ENCODE measurements at places on chromosomes 2 and 18. TPM values are rescaled to one million over a fixed set of nuclear protein-coding genes. Genes with fewer than 3 reads are reported as not detected.

Gene SCYGR1
- not detected for total RNA-seq

Gene ADAM23
- total RNA-seq = 8.9 TPM

Gene FEV
- not detected for total RNA-seq

Gene SH2D6
- 2.3 TPM for total RNA-seq

Gene MSH6
- 105 TPM for total RNA-seq

Gene TRPM8
- total RNA-seq = 0.48 TPM

Gene CPO
- total RNA-seq = not detected

Gene TDRD15
- 1.9 TPM for total RNA-seq

Gene ACVR2A
- 10.3 TPM for total RNA-seq

Gene MTX2
- total RNA-seq = 48.5 TPM

Gene UGT1A3
- 67.1 TPM for total RNA-seq

Gene ZNF521
- total RNA-seq = not detected

DNA sequence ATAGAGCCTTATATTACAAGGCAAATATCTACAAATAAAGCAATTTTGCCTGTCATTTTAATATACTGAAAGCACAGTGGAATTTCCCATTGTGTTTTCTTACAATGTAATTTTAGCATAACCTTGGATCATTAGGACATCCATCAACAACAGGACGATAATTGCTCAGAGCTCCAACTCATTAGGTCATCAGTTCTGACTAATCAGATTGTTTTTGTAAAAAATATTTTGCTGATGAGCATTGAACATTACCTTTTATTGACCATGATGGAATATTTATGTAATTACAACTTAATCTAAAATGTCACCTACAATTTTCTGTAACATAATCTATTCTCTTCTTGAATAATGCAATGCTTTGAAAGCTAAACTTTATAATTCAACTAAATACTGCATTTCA is 215.3 kb upstream of the DSEL start:
- DNase-seq = no peak

GRCh38 chr18:62339106-62339988 is 14.2 kb downstream of the TNFRSF11A start:
- DNase-seq = no peak

DNA sequence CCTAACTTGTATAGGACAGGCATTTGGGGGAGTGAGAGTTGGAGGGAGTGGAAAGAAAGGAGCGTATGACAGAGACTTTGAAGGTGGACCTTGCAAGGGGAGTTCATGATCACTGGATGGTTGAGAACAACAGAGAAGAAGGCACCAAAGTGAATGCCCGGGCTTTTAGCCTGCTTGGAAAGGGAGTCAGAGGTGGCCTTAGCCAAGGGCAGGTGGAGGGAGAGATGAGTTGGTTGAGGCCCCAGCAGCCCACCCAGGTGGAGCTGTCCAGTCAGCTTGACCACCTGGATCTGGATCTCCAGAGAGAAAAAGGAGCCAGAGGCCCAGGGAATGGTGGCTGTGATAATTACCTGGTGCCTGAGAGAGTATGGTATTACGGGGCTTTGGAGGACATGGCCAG is 73.6 kb downstream of the COA5 start:
- DNase-seq = no peak

DNA sequence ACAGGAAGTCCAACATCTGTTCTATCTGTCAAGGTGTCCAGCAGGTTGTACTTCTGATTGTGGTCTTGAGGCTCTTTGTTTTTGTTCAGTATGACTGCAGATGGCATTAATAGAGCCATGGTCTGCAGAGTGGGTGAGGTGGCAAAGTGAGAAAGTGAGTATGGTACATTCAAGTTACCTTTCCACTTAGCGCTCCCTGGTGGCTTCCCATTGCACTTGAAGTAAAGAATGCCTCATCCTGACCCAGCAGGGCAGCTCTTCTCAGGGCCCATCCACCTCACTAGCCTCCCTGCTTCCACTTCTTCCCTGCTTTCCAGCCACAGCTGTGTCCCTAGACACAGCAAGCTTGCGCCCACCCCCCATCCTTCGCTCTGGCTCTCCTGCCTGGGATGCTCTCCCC is 148.0 kb upstream of the ALPP start:
- no peak for DNase-seq

GRCh38 chr2:161010503-161011015 is 149.7 kb upstream of the TANK start:
- DNase-seq = no peak

DNA sequence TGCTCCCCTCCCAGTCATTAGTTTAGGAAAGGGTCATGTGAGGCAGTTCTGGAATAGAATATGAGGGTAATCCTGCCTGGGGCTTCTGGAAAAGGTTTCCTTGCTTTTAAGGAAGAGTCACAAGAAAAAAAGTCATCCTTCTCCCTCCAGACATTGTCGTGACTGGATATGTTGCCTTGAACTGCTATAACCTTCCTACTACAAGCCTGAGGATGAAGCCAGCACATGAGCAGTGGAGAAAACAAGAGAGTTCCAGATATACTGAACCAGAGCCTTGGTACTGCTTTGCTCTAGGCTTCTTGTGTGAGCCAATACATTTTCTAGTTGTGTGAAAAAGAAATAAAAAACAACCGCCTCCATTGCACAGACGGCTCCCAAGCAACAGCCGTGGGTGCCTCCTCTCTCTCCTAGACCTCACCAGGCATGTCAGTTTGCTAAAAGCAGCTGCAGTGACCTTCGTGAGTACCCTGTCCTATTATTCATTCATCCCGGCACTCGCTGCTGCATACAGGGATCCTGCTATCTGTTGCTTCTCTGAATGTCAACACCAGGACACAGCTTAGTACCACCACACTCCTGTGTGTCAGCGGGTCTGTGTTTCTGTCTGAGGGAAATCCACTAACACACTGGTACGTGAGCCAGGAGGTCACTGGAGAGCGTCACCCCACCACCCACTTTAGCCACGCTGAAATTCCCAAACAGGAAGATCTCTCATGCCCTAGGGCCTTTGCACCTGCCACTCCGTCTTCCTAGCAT is 186.7 kb downstream of the KLHL29 start:
- DNase-seq = no peak

DNA sequence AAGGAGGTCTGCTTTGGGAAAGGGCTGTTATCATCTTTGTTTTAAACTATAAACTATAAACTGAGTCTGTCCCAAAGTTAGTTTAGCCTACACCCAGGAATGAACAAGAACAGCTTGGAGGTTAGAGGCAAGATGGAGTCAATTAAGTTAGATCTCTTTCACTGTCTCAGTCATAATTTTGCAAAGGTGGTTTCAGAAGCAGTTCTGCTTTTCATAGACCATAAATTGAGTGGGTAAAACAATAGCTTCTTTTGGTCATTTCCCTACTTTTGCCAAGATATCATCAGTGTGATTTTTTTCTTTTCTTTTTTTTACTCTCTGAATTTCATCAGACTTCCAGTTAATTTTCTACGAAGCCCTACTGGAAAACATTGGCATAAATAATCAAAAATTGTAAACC is 117.0 kb downstream of the AP1S3 start:
- no peak for DNase-seq

- no peak for DNase-seq
Observed at GRCh38 chr2:197821550-197822289, 17.3 kb downstream of the PLCL1 start.

DNA sequence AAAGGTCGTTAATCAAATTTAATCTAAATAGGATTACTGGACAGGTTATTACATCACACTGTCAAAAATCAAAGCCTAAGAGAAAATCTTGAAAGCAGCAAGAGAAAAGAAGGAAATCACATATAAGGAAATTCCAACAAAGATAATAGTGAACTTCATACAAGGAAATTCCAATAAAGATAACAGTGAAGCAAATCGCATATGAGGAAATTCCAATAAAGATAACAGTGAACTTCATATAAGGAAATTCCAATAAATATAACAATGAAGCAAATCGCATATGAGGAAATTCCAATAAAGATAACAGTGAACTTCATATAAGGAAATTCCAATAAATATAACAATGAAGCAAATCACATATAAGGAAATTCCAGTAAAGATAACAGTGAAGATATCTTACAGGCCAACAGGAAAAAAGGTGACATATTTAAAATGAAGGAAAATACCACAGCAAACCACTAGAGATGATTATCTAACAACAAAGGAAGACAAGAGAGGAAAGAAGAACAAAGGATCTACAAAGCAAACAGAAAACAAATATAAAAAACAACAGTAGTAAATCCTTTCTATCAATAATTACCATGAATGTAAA is 787.7 kb downstream of the CCDC85A start:
- DNase-seq = no peak

DNA sequence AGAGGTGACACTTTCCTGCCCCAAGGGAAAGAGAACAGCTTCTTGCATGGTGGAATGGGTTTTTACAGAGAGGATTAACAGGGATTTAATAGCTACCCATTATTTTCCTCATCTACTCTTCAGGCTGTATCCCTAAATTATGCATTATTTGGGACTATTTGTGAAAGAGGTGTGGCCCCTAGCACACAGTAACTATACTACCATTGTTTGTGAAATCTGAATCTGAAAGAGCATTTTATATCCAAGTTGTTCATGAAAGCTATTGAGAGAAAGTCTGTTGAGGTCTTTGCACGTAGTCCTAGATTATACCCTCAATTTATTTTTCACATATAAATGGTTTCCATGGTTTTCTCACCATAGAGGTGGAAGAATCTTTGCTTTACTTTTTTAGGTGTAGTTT is 78.1 kb downstream of the SPTBN1 start:
- DNase-seq = no peak

DNA sequence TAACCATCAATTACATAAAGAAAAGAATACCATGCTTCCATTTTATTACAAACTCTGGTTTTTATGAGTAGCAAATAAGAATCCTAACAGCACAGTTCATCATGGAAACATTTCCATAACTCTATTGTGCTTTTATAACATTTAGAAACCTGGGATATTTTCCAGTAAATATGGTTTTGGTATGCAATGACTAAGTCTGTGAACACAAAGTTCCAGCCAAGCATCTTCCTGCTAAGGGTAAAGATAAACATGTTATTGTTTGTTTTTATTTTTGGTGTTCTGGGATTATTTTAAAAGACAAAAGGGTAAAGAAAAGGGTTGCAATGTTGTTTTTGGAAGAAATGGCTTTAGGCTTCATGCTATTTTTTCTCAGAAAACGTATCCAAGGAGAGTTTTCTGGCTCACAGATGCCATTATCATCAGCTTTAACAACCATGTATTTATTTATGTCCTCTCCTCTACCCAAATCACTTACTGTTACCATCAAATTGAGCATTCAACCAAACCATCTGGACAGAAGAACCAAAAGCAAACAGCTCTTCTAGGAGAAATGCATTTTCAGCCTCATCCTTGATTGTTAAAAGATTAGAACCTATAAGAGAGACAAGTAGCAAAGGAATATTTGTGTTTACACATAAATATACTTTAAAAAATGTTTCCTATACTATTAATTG is 116.0 kb downstream of the PLA2R1 start:
- DNase-seq = no peak

DNA sequence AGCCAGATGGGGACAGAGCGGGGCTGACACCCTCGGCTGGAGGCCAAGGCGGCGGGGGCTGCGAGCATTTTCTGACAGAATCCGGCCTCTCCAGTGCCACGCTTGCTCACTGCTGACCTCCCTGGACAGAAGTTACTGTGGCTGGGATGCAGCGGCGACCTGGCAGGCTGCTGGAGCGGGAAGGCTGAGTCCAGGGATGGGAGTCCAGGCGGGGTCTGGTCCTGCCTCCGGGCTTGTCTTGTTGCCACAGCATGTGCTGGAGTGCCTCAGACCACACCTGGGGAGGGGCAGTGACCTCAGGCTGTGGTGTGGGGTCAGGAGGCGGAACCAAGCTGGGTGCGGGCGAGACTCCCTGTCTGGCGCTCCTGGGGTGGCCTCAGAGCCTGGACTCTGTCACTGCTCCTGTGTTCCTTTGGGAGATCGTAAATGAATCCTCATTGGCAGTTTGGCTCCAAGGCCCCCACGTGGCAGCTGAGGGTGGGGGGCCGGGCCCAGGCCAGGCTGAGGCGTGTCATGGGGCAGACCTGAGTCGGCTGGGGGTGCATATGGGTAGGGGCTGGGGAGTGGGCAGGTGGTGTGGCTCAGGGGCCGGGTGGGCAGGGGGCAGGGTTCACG is 5.5 kb downstream of the BOK start:
- no peak for DNase-seq

- no peak for DNase-seq
Observed at GRCh38 chr18:64330931-64331330, 182.0 kb upstream of the LINC00305 start.

DNA sequence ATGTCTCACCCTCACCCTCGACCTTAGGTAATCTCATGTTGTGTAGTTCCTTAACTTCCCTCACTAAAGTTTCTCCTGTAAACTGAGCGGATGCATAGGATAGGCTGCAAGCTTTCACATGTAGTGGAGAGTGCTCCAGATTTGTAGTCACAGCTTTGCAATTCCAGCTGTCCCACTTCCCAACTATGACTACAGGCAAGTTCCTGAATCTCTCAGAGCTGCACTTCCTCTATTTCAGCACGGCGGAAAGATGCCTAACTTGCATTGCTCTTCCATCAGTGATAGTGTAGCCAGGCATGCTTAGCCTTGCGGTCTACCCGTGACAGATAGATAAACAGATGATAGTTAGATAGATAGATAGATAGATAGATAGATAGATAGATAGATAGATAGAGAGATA is 183.1 kb upstream of the CCDC68 start:
- no peak for DNase-seq

DNA sequence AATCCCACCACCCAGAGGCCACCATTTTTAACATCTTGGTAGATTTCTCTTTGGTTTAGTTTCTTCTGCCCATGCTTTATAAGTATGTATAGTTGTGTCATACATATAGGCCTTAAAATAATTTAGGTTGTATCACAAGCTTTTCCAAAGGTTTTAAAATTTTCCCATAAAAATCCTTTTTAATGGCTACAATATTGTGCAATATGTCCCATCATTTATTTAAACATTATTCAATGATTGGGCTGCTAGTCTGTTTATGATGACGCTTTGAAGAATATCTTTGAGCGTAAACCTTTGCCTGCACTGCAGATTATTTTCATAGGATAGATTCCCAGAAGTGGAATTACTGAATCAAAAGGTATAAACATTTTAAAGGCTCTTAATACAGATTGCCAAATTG is 217.3 kb downstream of the CLIP4 start:
- DNase-seq = no peak

GRCh38 chr2:172768401-172768800 is 32.8 kb downstream of the RAPGEF4 start:
- DNase-seq = no peak

- no peak for DNase-seq
Observed at GRCh38 chr18:58218117-58218516, 174.1 kb downstream of the NEDD4L start.

DNA sequence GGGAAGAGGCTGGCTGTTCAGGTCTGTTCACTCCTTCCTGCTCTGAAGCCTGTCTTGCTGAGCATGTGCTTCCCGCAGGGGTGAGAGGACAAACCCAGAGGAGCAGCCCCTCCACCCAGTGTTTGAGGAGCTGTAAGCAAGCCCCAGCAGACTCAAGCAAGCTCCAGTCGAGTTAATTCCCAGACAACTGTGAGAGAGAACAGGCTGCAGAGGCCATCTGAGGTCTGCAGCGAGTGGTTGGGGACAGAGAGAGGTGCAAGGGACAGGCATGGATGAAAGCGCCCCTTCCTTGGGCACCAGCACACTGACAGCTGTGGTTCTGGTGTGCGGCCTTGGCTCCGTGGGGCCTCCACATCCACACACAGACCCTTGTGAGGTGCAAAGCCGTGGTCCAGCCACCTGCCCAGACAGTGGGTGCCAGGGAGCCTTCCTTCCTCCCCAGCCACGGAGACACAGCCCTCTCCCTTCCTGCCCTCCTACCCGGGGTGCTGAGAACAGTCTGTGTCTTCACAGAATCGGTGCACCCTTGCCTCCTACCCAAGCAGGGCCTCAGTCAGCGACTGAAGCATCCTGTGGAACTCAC is 36.2 kb downstream of the MAL start:
- no peak for DNase-seq

- no peak for DNase-seq
Observed at GRCh38 chr2:42161444-42161843, 7.7 kb upstream of the EML4 start.
